ENCODE measurements at places on chromosomes 16 and 17. TPM values are rescaled to one million over a fixed set of nuclear protein-coding genes. Genes with fewer than 3 reads are reported as not detected.

- no peaks in the 10 kb centered on the region for H3K27me3 ChIP-seq
- no peaks in the 10 kb centered on the region for H3K4me1 ChIP-seq
- no peak overlapping the region for H3K27ac ChIP-seq
- H3K36me3 ChIP-seq: peaks cover 20% of the 10 kb centered on the region
- no peak for DNase-seq
- H3K4me3 ChIP-seq: no peak overlapping the region
These were observed 8.4 kb downstream of the NDUFAB1 start for GRCh38 chr16:23587726-23588125.

DNA sequence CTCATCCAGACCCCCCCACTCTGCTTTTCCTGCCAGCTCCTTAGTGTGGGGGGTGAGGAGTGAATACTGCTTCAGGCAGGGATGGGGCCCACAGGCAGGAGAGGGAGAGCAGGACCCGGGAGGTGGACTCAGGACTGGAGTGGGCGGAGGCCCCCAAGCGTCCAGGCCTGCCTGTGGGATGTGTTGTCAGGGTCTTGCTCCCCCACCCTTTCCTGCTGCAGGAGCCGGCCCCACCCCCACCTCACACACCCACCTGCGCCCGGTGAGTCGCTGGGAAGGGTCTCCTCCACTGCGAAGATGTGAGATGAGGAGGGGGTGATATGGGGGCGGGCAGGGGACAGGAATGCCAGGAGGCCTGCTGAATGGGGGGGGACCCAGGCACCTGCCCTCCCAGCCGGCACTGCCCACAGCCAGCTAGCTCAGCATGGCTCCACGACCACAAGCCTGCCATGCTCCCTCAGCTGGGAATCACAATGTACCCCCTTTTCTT, 1.1 kb downstream of the FAM171A2 start:
- no peak for DNase-seq
- H3K4me3 ChIP-seq: no peak overlapping the region
- no peaks in the 10 kb centered on the region for H3K4me1 ChIP-seq
- H3K27ac ChIP-seq: no peak overlapping the region
- no peaks in the 10 kb centered on the region for H3K27me3 ChIP-seq
- no peaks in the 10 kb centered on the region for H3K36me3 ChIP-seq

Gene GALR2
- total RNA-seq: not detected

Gene C16orf74
- 11.7 TPM for total RNA-seq

Gene LGALS9C
- not detected for total RNA-seq

- H3K4me1 ChIP-seq: no peaks in the 10 kb centered on the region
- no peak for DNase-seq
- no peak overlapping the region for H3K4me3 ChIP-seq
- H3K36me3 ChIP-seq: no peaks in the 10 kb centered on the region
- no peak overlapping the region for H3K27ac ChIP-seq
These were observed 3.2 kb downstream of the CA5A start for GRCh38 chr16:87933140-87933495.

DNA sequence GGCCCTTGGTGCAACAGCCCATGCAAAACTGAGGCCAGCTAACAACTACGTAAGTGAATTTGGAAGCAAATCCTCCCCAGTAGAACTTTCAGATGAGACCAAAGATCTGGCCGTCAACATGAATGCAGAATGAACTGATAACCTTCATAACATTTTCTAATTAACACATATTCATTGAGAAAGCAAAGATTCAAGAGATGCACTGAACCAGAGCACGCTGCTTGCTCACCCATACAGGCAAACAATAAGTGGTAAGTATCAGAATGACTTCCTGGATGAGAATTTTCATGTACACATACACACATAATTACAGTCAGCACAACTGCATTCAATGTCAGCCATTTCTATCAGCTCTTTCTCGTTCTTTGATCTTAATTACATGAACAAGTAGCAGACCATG, 30.6 kb downstream of the XYLT1 start:
- H3K27me3 ChIP-seq: no peaks in the 10 kb centered on the region
- H3K36me3 ChIP-seq: no peaks in the 10 kb centered on the region
- H3K27ac ChIP-seq: no peak overlapping the region
- no peak for DNase-seq
- H3K4me1 ChIP-seq: peaks cover 25% of the 10 kb centered on the region

Gene ETV4
- total RNA-seq: not detected

DNA sequence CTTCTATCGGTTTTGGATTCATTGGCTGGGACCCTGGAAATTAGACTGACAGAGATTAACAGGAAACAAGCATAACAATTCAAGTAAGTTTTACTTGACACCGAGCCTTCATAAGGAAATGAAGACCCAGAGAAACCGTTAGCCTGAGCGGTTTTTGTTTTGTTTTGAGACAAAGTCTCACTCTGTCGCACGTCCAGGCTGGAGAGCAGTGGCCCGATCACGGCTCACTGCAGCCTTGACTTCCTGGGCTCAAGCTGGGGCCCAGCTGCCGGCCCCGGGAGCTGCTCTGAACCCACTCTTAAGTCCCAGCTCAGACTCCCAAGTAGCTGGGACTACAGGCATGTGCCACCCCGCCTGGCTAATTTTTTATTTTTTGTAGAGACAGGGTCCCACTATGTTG, 321.3 kb downstream of the SEC14L1 start:
- H3K4me3 ChIP-seq: peak overlapping the region; percentile 33
- H3K27ac ChIP-seq: peak overlapping the region; percentile 92
- no peaks in the 10 kb centered on the region for H3K27me3 ChIP-seq
- peak; percentile 54 for DNase-seq

DNA sequence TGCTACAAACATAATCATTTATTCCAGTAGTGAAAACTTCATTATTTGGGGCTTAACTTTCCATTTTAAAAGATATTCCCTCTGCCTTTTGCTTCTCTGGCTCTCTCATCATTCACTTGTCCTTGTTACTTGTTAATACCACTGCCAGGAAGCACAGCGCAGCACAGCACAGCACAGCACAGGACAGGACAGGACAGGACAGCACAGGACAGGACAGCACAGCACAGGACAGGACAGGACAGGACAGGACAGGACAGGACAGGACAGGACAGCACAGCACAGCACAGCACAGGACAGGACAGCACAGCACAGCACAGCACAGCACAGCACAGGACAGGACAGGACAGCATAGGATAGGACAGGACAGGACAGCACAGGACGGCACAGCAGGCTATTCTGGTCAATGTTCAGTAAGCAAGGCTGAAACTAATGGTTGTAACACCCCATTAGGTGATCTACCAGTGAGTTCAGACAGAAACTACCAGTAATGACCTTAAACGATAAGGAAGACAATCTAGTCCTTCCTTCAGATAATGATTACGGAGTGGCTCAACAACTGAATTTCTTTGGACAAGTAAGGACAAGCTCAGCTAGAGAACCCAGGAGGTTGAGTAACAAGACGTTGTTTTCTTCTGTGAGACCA, 31.9 kb downstream of the COG1 start:
- no peak overlapping the region for H3K27ac ChIP-seq
- no peak for DNase-seq
- H3K4me1 ChIP-seq: peaks cover 15% of the 10 kb centered on the region
- H3K27me3 ChIP-seq: no peaks in the 10 kb centered on the region
- H3K36me3 ChIP-seq: peaks cover 4% of the 10 kb centered on the region
- H3K4me3 ChIP-seq: no peak overlapping the region

DNA sequence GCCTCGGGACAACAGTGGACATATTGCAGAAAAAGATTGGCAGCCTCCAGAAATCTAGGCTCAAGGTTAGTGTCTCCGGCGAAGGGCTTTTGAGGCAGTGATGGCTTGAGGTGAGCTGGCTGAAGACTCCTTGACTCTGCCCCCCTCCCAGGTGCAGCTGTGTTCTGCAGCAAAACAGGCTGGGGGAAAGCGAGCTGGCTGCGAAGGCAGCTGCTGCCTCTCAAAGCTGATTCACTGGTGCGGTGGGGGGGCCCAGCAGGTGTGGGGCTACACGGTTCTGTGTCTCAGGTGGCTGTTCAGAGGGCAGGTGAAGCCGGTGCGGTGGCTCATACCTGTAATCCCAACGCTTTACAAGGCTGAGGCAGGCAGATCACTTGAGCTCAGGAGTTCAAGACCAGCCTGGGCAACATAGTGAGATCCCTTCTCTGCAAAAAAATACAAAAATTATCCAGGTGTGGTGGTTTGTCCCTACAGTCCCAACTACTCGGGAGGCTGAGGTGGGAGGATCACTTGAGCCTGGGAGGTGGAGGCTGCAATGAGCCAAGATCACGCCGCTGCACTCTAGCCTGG, 22.9 kb downstream of the C16orf96 start:
- no peaks in the 10 kb centered on the region for H3K27me3 ChIP-seq
- H3K4me1 ChIP-seq: no peaks in the 10 kb centered on the region
- no peaks in the 10 kb centered on the region for H3K36me3 ChIP-seq
- no peak overlapping the region for H3K27ac ChIP-seq
- H3K4me3 ChIP-seq: no peak overlapping the region

- H3K4me1 ChIP-seq: peaks cover 17% of the 10 kb centered on the region
- no peak overlapping the region for H3K4me3 ChIP-seq
- no peak overlapping the region for H3K27ac ChIP-seq
- DNase-seq: no peak
These were observed 1.0 kb upstream of the EPN3 start for GRCh38 chr17:50531428-50532025.

Gene ZFPM1
- total RNA-seq: 13.5 TPM

Gene TMC7
- total RNA-seq: not detected

DNA sequence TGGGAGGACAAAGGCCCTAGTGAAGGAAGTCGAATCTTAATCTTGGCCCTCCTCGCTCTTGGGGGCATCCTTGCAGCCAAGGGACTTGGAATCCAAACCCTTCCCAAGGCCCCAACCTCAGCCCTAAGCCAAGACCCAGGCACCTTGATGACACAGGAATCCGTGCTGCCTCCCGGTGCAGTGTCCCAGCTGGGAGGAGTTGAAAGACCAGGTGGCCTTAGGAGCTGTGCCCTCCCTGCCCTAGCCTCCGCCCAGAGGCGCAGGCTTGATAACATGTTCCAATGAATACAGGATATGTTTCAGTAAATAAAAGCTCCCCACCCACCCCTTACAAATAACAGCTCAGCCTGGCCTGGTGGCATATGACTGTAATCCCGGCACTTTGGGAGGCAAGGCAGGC, at the start of gene CHST5:
Gene CHST5, minus strand, starts transcription at position 208 of the 400 bp plus-strand sequence. CDS start 5,724 bp downstream, outside the sequence.
- H3K4me1 ChIP-seq: no peaks in the 10 kb centered on the region
- no peak within 1 kb of the TSS for H3K27ac ChIP-seq
- no peaks in the 10 kb centered on the region for H3K36me3 ChIP-seq
- DNase-seq: no peak
- H3K27me3 ChIP-seq: no peaks in the 10 kb centered on the region
- no peak within 1 kb of the TSS for H3K4me3 ChIP-seq

- no peaks in the 10 kb centered on the region for H3K27me3 ChIP-seq
- H3K27ac ChIP-seq: no peak overlapping the region
- no peaks in the 10 kb centered on the region for H3K36me3 ChIP-seq
- no peaks in the 10 kb centered on the region for H3K4me1 ChIP-seq
- H3K4me3 ChIP-seq: no peak overlapping the region
These were observed 7.6 kb downstream of the SLC46A1 start for GRCh38 chr17:28398280-28398981.

GRCh38 chr16:19006446-19007315, 22.9 kb downstream of the TMC7 start:
- H3K27ac ChIP-seq: no peak overlapping the region
- H3K27me3 ChIP-seq: no peaks in the 10 kb centered on the region
- no peaks in the 10 kb centered on the region for H3K36me3 ChIP-seq
- no peaks in the 10 kb centered on the region for H3K4me1 ChIP-seq

GRCh38 chr17:49987681-49988441, 7.2 kb downstream of the DLX3 start:
- H3K36me3 ChIP-seq: no peaks in the 10 kb centered on the region
- H3K4me3 ChIP-seq: no peak overlapping the region
- no peaks in the 10 kb centered on the region for H3K4me1 ChIP-seq
- DNase-seq: no peak
- no peak overlapping the region for H3K27ac ChIP-seq

GRCh38 chr17:30241051-30241450, 5.6 kb upstream of the SLC6A4 start:
- no peak for DNase-seq
- H3K36me3 ChIP-seq: no peaks in the 10 kb centered on the region
- no peak overlapping the region for H3K27ac ChIP-seq
- no peaks in the 10 kb centered on the region for H3K4me1 ChIP-seq

Gene MLLT6
- 384 TPM for total RNA-seq

Gene GLIS2
- 0.53 TPM for total RNA-seq

DNA sequence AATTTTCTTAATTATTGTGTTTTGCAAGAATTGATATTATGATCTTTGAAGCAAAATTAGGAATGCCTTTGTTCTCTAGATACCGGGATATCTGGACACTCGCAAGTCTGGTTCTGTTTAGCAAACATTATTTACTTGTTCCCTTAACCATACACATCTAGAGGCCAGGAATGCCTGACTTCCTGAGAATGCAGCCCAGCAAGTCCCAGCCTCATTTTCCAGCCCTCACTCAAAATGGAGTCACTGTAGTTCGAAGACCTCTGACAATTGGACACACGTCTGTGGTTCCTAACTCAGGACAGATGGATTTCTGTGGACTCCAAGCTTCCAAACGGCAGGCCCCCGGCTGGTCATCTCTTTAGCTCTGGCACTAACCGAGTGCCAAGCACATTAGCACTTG, 355.4 kb upstream of the RBFOX1 start:
- H3K27ac ChIP-seq: no peak overlapping the region
- no peak overlapping the region for H3K4me3 ChIP-seq
- DNase-seq: no peak
- no peaks in the 10 kb centered on the region for H3K27me3 ChIP-seq
- no peaks in the 10 kb centered on the region for H3K36me3 ChIP-seq

- no peaks in the 10 kb centered on the region for H3K27me3 ChIP-seq
- H3K4me1 ChIP-seq: peaks cover 52% of the 10 kb centered on the region
- peak; percentile 47 for DNase-seq
- H3K27ac ChIP-seq: peak overlapping the region; percentile 80
- H3K36me3 ChIP-seq: no peaks in the 10 kb centered on the region
These were observed 232.8 kb downstream of the SEC14L1 start for GRCh38 chr17:77373299-77374169.

GRCh38 chr17:10292057-10292937, 80.5 kb downstream of the MYH13 start:
- no peak overlapping the region for H3K4me3 ChIP-seq
- H3K36me3 ChIP-seq: no peaks in the 10 kb centered on the region
- H3K4me1 ChIP-seq: no peaks in the 10 kb centered on the region
- no peak overlapping the region for H3K27ac ChIP-seq
- H3K27me3 ChIP-seq: no peaks in the 10 kb centered on the region
- DNase-seq: no peak

DNA sequence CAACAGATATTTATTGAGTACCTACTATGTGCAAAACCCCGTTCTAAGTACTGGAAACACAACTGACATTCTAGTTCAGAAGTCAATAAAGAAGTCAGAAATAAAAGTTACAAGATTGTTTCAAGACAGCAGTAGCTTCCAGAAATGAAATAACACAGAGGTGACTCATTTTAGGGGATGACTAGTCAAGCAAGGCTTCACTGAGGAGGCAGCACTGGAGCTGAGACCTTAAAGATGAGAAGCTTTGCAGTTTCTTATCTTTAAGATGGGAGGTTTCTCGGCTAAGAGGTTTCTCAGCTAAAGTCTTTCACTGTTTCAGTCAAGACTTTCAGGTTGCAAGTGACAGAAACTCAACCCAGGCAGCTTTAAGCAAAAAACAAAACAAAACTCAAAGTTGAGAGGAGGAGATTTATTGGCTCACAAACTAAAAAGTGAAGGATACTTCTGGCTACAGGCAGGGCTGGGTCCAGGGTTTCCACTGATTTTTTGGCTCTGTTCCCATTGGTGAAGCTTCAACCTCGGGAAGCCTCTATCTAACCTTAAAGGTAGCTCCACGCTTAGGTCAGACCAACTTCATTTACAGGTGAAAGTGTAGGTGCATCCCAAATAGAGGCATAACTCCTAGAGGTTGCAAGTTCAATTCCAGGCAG, 7.4 kb upstream of the MMP2 start:
- no peaks in the 10 kb centered on the region for H3K4me1 ChIP-seq
- DNase-seq: no peak
- H3K27ac ChIP-seq: no peak overlapping the region
- no peaks in the 10 kb centered on the region for H3K36me3 ChIP-seq
- no peaks in the 10 kb centered on the region for H3K27me3 ChIP-seq

All from naive thymus-derived CD4-positive, alpha-beta T cell (primary cell).